A172 (cell line): ENCODE measurements at places on chromosomes 6 and 20. TPM values are rescaled to one million over a fixed set of nuclear protein-coding genes. Genes with fewer than 3 reads are reported as not detected.

DNA sequence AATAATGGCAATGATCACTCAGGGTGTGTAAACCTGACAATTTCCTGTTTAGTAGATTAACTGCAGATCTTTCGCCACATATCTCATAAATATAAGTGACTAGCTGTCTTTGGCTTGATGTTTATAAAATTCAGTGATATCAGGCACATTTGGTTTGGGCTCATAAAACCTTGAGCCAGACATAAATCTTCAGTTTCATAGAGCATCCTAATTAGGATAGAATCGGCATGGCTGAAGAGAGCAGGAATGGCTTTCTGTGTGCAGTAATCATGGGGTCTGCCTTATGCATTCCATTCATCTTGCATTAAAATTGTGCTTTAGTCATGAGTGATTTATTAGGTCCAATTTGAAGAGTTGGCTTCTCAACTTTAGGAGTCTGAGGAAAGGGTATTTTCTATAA, 27.2 kb downstream of the AIG1 start:
- DNase-seq: peak; percentile 8

GRCh38 chr6:15026832-15027231, 219.0 kb upstream of the JARID2 start:
- peak; percentile 47 for DNase-seq

GRCh38 chr6:46626228-46626909, 26.2 kb downstream of the CYP39A1 start:
- DNase-seq: no peak

- no peak for DNase-seq
Measured at GRCh38 chr6:155693573-155694418, 238.2 kb upstream of the NOX3 start.

- DNase-seq: no peak
Measured at GRCh38 chr6:55869674-55870073, 5.7 kb downstream of the BMP5 start.

- DNase-seq: no peak
Measured at GRCh38 chr6:21827425-21828202, 234.1 kb downstream of the SOX4 start.

GRCh38 chr6:152750694-152751093, at the start of gene VIP:
Gene VIP, plus strand, starts transcription at chr6:152750797. Its CDS starts 1,381 bp downstream, at chr6:152752178.
- peak; percentile 55 for DNase-seq

POPDC3 gene
- total RNA-seq: 29.4 and 45.7 TPM in 2 replicates

IPCEF1 gene
- 0.17 and 0.47 TPM in 2 replicates for total RNA-seq

SYCP2L gene
- 0.07 and 0.57 TPM in 2 replicates for total RNA-seq

CRISP2 gene
- not detected in 2 replicates for total RNA-seq
